ENCODE measurements at places on chromosomes 16 and 17. TPM values are rescaled to one million over a fixed set of nuclear protein-coding genes. Genes with fewer than 3 reads are reported as not detected.

SLFN14 gene
- not detected for total RNA-seq

YBX2 gene
- total RNA-seq, result under 0.01 TPM

ZNF18 gene
- total RNA-seq, result 12.4 TPM

LSM12 gene
- 28.9 TPM for total RNA-seq

SPNS2 gene
- not detected for total RNA-seq

PDE6G gene
- total RNA-seq, result not detected
